Osteocyte (in vitro differentiated cells): ENCODE measurements at places on chromosomes 5 and 9.
A peak's percentile ranks its signal among the peaks of the same experiment; 100 is the strongest.

DNA sequence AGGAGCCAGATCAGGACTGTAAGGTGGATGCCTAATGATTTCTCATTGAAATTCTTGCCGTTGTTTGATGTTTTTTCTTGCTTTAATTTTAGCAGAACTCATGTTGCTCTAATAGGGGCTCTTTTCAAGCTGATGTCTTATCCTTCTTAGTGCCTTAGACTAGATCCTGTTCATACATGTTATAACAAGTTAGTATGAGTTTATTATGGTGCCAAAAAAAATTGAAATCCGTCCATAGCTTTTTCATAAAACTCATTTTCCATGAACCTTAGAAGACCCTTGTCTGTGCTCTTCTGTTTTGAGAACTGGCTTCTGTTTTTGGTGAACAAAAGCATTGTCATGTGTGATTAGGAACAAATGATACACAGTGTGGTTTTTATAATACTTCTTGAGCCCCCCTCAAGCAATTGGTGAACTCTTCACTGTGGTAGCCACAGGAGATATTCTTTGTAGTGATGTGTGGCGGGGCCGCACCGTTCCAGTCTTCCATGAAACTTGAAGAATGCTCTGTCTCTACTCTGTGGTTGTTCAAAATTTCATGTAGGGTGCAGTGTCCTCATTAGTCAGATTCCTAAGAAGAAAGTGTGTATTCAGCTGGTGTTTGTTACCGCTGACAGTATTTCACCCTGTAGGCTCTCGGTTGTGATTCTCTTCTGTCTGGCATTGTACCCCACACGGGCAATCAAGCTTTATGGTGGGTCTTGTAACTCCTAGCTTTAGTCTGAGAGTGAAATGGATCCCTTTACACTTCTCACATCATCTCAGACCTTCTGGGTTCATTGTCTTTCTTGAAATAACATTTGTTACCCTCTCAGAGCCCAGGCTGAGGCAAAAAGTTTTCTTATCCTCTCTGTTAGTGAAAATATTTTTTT, 10.7 kb downstream of the OTULIN start:
- H3K27me3 ChIP-seq, result no peaks in the 10 kb centered on the region
- DNase-seq, result no peak
- H3K27ac ChIP-seq, result no peak overlapping the region
- peaks cover 29% of the 10 kb centered on the region for H3K4me1 ChIP-seq
- H3K4me3 ChIP-seq, result no peak overlapping the region

GRCh38 chr9:96651626-96652025, 3.5 kb downstream of the PRXL2C start:
- no peaks in the 10 kb centered on the region for H3K27me3 ChIP-seq
- H3K4me1 ChIP-seq, result peaks cover 30% of the 10 kb centered on the region
- H3K27ac ChIP-seq, result peak overlapping the region; percentile 50
- DNase-seq, result no peak

DNA sequence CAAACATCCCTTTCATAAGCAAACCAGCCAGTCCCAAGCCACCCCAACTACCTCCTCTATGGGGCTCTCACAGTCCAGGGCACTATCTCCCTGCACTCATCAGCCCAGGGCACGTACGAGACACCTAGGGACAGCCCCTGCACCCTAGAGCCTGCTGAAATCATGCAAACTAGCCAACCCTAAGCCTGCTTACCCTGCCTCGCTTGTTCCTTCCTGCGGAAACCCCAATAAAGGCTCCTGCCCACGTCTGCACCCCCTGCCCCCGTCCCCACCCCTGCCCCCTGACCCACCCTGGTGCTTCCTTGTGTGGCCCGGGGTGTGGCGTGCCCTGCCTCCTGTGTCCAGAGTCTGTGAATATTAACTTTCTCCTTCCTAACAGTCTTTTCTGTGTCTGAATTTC, 135.9 kb downstream of the GADD45G start:
- no peak for DNase-seq
- no peaks in the 10 kb centered on the region for H3K27me3 ChIP-seq
- no peaks in the 10 kb centered on the region for H3K4me1 ChIP-seq
- no peak overlapping the region for H3K27ac ChIP-seq

DNA sequence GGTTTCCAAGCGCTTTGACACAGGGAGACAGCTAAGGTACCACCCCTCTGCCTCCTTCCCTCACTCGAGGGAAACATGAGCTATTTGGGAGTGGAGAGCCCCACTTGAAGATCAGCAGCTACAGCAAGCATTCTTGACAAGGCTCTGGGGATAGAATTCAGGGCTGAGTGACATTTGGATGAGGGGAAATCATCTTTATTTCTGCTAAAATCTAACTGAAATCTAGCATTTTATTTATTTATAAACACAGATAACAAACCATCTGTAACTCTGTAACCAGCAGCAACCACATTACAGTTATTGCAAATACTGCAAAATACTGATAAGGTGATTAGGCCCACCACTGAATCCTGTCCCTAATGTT, 22.4 kb downstream of the RNF130 start:
- H3K27ac ChIP-seq, result no peak overlapping the region
- H3K36me3 ChIP-seq, result peaks cover 1% of the 10 kb centered on the region
- H3K4me1 ChIP-seq, result peaks cover 31% of the 10 kb centered on the region
- DNase-seq, result no peak
- H3K27me3 ChIP-seq, result no peaks in the 10 kb centered on the region

DNA sequence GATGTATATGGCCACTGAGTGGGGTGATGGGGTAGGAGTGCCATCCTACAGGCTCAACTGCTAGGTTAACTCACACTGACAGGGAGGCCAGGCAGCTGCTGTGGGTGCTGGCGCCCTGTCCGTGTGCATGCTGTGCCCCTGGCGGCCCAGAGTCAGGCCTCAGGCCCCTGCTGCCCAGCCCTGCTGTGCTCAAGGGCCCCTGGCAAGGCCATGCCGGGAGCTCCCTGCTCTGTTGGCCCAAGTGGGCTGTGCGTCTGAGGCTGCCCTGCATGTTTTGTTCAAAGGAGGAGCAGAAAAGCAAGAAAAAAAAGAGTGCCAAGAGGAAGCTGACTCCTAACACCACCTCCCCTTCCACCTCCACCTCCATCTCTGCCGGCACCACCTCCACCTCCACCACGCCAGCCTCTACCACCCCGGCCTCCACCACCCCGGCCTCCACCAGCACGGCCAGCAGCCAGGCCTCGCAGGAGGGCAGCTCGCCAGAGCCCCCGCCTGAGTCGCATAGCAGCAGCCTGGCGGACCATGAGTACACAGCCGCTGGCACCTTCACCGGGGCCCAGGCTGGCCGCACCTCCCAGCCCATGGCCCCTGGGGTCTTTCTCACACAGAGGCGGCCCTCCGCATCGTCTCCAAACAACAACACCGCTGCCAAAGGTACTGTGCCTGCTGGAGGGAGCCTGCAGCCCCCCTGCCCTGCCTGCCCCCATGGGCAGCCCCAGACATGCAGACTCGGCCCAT, 100.1 kb downstream of the PHF2 start:
- H3K4me3 ChIP-seq, result no peak overlapping the region
- DNase-seq, result peak; percentile 83
- peaks cover 13% of the 10 kb centered on the region for H3K36me3 ChIP-seq

DNA sequence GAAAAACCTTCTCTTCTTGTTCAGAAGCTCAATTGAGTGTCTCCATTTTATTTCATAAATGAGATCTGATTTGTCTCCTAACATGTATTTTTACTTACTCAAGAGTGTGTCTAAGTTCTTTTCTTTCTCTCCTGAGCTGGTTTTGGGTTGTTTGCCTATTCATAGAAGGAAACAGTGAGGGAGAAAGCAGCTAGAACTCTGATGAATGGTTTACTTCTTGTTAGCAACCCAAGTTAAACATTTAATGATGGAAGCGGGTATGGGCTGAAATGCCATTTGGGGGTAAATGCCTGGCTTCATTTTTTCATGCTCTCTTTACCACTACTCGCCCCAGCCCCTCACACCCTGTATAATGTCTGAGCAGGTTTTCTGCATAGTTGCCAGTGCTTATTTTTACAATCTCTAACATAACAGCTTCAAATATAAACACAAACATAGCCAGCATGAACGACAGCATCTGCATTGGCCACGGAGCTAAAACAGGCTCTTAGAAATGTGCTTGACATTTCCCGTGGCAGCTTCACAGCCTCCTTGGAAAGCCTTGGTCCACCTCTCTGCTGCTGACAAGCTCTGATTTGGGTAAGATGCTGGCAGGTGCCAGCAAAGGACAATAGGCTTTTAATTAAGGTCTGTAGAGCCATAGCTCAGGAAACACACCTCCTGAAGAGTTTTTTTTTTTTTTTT, 321.1 kb downstream of the ARHGEF28 start:
- no peaks in the 10 kb centered on the region for H3K27me3 ChIP-seq
- H3K36me3 ChIP-seq, result peaks cover 10% of the 10 kb centered on the region
- no peak overlapping the region for H3K27ac ChIP-seq
- no peak overlapping the region for H3K4me3 ChIP-seq
- no peak for DNase-seq
- peaks cover 32% of the 10 kb centered on the region for H3K4me1 ChIP-seq

- H3K27ac ChIP-seq, result no peak overlapping the region
- peaks cover 26% of the 10 kb centered on the region for H3K4me1 ChIP-seq
- peaks cover 3% of the 10 kb centered on the region for H3K36me3 ChIP-seq
- DNase-seq, result no peak
- H3K27me3 ChIP-seq, result no peaks in the 10 kb centered on the region
Observed at GRCh38 chr5:138954257-138955012, 79.3 kb upstream of the LRRTM2 start.

- H3K36me3 ChIP-seq, result peaks cover 3% of the 10 kb centered on the region
- no peak for DNase-seq
- H3K27ac ChIP-seq, result peak overlapping the region; percentile 44
- H3K4me3 ChIP-seq, result no peak overlapping the region
- peaks cover 80% of the 10 kb centered on the region for H3K4me1 ChIP-seq
Observed at GRCh38 chr9:91837981-91838731, 111.9 kb downstream of the ROR2 start.

- DNase-seq, result no peak
- H3K4me1 ChIP-seq, result no peaks in the 10 kb centered on the region
- no peaks in the 10 kb centered on the region for H3K36me3 ChIP-seq
- H3K27me3 ChIP-seq, result no peaks in the 10 kb centered on the region
Observed at GRCh38 chr5:2505217-2505616, 246.3 kb downstream of the IRX2 start.

DNA sequence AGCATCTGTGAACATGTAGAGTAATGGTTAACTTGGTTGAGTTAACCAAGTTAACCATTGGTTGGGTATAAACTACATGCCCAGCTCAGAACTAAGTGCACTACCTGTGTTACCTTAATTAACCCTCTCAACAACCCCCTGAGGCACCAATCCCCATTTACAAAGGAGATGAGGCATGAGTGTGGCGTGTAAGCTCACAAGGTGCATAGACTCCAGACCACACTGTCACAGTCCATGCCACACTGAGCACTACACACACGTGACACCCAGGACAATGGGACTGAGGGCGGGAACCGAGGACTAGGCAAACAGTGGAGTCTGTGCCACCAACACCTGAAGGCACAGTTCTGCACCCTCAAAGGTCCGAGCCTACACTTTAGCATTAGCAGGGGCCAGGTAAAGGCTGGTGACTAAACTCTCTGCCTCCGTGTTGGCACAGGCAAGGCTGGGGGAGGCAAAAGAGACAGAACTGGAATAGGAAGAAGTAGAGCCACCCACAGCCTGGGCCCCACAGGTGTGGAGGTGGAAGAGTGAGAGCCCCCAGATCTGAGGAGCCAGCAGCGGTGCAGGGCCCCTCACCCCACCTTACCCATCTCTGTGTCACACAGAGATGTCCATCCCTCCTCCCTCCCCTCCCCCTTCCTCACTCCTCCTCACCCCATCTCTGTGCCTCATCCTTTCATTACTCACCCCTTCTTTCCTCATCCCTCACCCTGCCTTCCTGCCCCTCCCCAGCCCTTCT, 2.2 kb upstream of the DNAJB5 start:
- peaks cover 3% of the 10 kb centered on the region for H3K27me3 ChIP-seq
- no peak overlapping the region for H3K27ac ChIP-seq
- H3K36me3 ChIP-seq, result no peaks in the 10 kb centered on the region
- no peak overlapping the region for H3K4me3 ChIP-seq
- DNase-seq, result no peak

DNA sequence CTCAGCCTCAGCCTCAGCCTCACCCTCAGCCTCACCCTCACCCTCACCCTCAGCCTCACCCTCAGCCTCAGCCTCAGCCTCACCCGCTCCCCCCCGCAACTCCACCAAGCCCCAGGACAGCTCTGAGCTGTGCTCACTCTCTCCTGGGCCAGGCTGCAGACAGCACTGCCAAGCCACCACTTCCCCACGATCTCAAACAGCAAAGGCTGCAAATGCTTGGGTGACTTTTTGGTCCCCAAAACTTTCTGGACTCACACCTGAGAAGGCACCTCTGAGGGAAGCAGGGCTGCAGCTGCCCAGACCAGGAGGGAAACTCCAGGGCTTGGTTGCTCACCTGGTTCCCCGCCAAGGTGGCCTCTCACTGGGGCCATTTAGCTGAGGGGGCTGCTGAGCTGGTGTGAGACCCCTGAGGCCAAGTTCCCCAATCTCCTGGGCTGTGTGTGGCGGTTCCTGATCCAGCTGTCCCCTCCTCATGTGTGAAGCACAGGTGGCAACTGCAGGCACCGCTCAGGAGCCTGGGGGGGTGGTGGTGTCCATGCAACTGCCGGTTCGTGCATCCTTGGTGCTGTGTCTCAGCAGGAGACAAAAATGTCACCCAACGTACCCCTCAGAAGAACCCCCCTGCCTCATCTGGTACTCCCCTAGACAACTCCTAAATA, 17.8 kb downstream of the MRPL36 start:
- no peaks in the 10 kb centered on the region for H3K4me1 ChIP-seq
- no peaks in the 10 kb centered on the region for H3K36me3 ChIP-seq
- DNase-seq, result no peak
- no peak overlapping the region for H3K27ac ChIP-seq
- peaks cover 5% of the 10 kb centered on the region for H3K27me3 ChIP-seq
- H3K4me3 ChIP-seq, result no peak overlapping the region

DNA sequence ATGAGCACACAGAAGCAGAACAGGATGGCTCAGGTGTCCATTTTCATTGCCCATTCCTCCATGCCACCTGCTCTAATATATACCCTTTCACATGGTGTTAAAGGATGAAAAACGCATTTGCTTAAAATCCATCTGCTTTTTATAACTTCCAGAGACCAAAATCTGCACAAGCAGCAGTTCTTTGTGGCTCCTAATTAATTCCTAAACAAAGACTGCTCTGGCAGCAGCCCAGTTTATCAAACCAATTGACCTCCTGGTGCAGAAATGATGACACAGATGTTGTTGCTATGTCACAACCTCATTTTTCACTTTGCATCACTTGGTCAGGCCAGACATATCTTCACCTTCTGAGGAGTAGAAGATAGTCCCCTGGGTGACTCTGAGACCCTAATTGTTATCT, 141.2 kb downstream of the ASTN2 start:
- no peaks in the 10 kb centered on the region for H3K27me3 ChIP-seq
- no peaks in the 10 kb centered on the region for H3K36me3 ChIP-seq
- no peaks in the 10 kb centered on the region for H3K4me1 ChIP-seq

GRCh38 chr5:37836592-37837413, 3.0 kb downstream of the GDNF start:
- no peak for DNase-seq
- peaks cover 43% of the 10 kb centered on the region for H3K4me1 ChIP-seq
- no peaks in the 10 kb centered on the region for H3K36me3 ChIP-seq
- H3K4me3 ChIP-seq, result peak overlapping the region; percentile 79
- H3K27me3 ChIP-seq, result peaks cover 72% of the 10 kb centered on the region

GRCh38 chr5:1654786-1655495, 131.2 kb upstream of the LPCAT1 start:
- H3K4me3 ChIP-seq, result no peak overlapping the region
- no peaks in the 10 kb centered on the region for H3K36me3 ChIP-seq
- peaks cover 41% of the 10 kb centered on the region for H3K27me3 ChIP-seq
